NCI-H524 (cell line): ENCODE measurements at places on chromosomes 11 and 22.
A peak's percentile ranks its signal among the peaks of the same experiment; 100 is the strongest.

DNA sequence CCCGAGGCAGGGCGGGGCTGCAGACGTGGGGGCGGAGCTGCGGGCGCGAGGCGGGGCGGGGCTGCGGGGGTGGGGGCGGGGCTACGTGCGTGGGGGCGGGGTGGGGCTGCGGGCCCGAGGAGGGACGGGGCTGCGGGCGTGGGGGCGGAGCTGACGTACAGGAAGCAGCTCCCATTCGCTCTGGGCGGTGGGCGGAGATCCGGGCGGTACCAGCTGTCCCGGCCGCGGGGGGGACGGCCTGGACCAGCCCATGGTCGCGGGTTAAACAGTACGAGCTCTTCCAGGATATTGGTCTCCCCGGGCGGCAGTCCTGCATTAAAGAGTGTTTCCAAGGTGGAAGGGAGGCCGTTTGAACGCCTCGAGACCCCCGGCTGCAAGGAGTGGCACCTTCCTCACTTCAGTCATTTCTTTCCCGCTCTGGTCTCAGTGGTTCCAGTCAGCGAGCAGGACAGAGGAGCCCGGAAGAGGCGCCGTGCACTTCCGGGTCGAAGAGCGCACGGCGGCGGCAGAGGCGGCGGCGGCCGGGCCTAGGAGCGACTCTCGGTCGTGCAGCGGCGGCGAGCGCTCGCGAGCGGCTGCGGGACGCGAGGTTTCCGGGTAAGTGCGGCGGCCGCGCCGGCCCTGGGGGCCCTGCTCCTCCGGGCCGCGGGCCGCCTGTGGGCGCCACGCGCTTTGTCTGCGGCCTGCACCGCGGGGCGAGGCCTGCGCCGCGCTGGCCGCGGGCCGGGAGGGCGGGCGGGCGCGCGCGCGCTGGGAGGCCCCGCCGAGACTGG, at the start of gene PHRF1:
Gene PHRF1, plus strand, starts transcription at position 475 of the 773 bp plus-strand sequence. CDS start 5,043 bp downstream, outside the sequence.
- peak; percentile 87 for DNase-seq

DNA sequence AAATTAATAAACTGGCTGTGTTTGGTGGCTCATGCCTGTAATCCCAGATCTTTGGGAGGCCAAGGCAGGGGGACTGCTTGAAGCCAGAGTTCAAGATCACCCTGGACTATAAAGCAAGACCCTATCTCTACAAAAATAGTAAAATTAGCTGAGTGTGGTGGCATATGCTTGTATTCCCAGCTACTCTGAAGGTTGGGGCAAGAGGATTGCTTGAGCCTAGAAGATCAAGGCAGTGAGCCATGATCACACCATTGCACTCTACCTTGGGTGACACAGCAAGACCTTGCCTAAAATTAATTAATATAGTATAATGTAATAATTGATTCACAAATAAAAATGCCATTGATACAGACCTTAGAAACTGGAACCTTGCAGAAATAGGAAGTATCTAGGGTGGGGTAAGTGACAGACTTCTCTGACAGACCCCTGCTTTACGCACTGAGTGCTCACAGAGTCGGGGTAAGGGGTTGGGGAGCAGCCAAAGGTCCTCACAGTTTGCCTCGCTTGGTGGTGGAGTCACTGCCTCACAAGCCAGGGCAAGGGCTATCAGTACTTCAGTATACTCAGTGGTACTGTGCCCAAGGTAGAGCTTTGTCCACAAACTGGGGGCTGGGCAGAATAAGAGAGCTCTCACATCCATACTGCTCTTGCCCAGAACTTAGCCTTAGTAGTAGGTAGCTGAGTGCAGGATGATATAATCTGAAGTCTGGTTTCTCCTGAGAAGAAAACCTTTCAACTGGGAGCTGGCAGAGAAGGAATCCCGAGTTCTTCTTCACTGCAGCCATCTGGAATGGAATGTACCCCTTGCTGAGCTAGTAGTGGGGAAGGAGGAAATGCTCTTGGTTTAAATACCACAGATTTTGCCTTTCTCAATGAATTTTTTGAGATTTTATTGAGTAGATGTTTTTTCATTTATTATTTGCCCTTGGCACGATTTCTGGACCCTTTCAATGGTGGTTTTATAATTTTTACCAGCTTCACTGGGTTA, 65.5 kb downstream of the EMSY start:
- no peak for DNase-seq

- peak; percentile 71 for DNase-seq
Measured at GRCh38 chr22:39527481-39527961, 5.0 kb downstream of the RPS19BP1 start.

DNA sequence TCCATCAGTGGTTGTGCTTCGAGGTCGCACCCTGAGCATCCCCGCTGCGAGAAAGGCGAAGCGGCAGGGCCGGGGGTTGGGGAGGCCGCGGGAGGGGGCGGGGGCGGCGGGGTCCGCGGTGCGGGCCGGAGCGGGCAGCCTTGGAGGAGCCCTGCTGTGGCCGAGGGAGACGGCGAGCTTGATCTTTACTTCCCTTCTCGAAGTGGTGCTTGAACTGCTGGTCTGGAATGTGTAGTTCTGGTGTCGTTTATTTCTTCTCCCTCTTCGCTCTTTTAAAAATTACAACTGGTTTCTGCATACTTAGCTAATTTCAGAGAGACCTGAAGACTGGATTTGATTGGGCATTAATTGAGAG, 1.1 kb downstream of the APLP2 start:
- DNase-seq = no peak

GRCh38 chr11:91173701-91174100, 950.9 kb upstream of the CHORDC1 start:
- peak; percentile 74 for DNase-seq

DNA sequence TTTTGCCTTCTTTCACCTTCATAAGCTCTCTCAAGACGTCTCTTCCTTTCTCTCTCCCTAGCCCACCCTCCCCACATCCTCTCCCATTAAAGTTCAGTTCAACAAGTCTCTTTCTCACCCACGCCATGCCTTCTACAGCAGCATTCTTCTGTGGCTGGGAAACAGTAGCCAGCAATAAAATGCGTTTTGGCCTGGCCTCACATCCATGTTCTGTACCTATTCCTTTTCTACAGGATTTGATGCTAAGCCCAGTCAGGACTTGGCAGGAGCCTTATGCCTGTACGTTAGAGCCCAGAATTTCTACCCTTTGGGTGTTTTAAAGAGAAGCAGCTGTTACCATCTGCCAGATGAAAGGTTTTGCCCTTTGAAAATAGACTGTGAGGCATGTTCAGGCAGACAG, 7.1 kb upstream of the CD44 start:
- no peak for DNase-seq

- DNase-seq = no peak
Measured at GRCh38 chr11:17992916-17993315, 19.9 kb downstream of the SERGEF start.

- no peak for DNase-seq
Measured at GRCh38 chr11:43327987-43328386, 16.2 kb downstream of the API5 start.

DNA sequence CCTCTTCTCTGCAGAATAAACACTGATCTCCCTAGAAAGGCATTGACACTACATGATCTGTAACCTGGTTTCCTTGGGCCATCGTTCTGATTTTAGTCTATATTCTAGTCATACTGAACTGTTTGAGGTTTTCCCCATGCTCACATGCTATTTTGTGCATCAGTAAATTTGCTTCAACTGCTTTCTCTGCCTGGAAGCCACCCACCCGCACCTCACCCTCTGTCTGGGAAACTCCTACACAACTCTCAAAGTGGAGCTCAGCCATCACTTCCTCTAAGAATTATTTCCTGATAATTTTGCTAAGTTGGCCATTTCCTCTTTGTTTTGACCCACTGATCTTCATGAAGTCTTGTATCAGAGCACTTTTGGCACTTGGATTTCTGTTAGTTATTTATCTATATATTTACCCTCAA, 36.1 kb downstream of the MMP20 start:
- no peak for DNase-seq

DNA sequence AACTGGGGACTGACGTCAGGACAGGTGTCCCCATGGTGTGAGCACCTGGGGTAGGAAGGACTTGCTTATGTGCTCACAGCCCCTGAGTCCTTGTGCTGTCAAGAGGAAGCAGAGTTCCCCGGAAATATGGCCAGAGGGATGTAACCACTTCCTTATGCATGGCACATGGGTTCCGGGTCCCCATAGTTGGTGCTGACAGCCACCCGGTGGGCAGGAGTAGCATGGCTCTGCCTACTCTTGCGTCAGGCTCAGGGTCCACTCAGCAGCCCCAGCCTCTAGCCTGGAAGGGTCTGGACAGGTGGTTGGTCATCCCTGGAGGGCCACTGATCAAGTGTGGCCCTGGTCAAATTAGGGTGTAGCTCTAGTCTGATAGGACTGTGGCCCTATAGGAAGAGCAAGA, 42.8 kb upstream of the CCND1 start:
- DNase-seq = peak; percentile 25

DNA sequence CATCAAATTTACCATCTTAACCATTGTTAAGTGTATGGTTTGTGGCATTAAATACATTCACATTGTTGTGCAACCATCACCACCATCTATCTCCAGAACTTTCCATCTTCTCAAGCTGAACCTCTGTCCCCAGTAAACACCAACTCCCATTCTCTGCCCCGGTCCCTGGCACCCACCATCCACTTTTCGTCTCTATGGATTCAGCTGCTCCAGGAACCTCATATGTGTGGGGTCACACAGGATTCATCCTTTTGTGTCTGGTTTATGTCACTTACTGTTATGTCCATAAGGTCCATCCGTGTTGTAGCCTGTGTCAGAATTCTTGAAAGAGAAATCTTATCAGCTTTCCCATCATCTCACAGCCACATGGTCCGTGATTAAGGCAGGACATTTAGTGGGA, 16.3 kb downstream of the TSPAN32 start:
- no peak for DNase-seq

DNA sequence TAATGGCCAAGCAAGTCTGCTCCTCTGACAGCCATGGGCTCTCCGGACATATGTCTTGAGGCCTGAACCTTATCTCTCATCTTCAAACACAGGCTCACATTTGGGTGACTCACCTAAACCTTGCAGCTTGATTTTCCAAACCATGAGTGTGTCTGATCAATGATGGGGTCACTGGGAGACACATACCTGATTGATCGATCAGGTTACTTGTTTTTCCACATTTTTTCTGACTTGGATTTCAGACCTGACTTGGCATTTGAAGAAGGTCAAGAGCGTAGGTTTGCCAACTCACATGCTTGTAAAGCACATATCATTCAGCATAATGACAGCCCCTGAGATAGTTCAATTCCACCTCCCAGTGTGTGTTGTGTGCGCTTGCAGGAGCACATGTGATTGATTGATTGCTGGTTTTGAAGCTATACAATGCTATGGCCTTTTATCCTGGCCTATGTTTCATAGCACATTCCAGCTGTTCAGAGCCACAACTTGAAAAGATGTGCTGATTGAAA, 116.7 kb upstream of the KIRREL3 start:
- no peak for DNase-seq

DNA sequence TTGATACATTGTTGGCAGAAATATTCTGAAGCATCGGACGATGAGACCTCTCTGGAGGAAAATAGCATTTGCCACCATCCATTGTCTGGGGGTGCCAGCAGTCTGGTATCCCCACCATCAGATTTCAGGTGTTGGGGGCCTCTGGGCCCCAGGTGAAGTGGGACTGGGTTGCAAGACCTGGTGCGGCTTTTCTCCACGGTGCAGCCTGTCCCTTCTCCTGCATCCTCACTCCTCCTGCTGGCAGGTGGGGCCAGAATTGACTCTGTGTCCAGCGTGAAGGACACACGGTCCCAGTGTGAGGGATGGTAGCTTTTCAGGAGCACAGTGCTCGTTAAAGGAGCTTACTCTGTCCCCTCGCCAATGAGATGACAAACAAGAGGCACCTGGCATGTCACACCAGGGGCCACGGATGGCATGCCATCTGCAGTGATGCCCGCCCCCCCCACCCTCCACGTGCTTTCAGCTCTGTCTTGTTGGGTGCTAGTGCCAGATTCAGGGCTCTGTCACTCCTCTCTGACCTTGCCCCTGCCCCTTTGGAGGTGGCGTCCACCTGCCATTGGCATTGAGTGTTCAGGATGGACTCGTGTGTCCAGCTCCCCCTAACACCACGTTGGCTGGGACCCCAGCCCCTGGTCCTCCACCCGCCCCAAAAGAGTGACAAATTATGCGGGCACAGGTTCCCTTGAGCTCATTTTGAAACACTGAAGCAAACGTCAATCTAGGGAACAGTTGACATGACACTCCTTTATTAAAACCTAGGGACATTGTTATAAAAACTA, 62.4 kb downstream of the PARVG start:
- DNase-seq = peak; percentile 13

DNA sequence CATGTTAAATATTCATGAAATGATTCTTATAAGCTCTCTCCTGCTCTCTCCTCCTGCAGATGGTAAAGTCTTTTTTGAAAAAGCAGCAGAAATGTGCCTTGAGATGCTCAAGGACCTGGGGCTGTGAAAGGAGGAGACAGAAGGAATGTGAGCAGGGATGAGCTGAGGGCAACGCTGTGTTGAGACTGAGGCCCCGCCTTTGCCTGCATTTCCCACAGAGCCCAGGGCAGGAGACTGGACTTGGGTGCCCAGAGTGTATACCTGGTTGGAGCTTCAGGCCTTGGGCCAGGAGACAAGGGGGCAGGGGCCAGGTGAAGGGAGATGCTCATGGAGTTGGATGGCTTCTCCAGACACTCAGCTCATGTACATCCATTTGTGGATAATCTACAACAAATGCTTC, 39.2 kb downstream of the CEP164 start:
- DNase-seq = peak; percentile 14

DNA sequence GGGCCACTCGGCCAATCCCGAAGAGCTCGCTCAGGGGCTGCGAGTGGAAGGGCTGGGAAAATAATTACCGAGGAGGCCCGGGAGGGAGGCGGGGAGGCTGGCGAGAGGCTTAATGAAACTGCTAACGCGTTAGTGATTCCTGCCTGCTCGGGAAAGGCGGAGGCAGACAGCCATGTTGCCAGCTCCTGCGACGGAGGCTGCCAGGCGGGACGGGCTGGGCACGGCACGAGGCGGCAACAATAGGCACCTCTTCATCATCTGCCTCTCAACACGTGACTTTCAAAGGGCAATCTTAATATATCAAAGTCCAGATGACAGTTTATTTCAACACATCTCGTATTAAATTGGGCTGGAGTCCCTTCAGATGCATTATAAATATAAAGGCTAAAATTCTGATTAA, 68.0 kb upstream of the TCF20 start:
- no peak for DNase-seq

DNA sequence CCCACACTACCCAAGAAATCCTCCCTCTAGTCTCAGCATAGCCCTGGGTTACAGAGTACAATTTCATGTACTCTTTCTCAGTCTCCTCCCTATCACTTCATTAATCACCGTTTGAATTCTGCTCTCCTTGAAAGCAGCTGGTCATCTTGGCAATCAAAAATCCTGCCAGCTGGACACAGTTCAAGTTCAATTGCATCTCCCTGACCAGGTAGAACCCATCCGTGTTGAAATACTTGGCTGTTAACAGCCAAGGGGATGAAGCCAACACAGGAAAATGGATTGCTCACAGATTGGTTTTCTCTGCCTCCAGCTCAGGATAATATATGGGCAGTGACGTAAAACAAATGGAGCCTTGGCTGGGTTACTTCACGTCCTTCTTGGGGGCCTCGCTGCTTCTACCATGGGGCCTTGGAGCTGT, 55.1 kb upstream of the GRK3 start:
- no peak for DNase-seq

- no peak for DNase-seq
Measured at GRCh38 chr11:111607751-111608150, 5.5 kb downstream of the SIK2 start.

- DNase-seq = no peak
Measured at GRCh38 chr11:1876361-1877063, 15.2 kb downstream of the PRR33 start.
